ENCODE measurements at places on chromosomes 5 and 9.

GRCh38 chr5:161155451-161155850 lies 303.4 kb upstream of the ATP10B start:
- no peak overlapping the region for H3K4me3 ChIP-seq
- H3K36me3 ChIP-seq: no peaks in the 10 kb centered on the region
- H3K4me1 ChIP-seq: no peaks in the 10 kb centered on the region

- H3K4me3 ChIP-seq: no peak overlapping the region
- no peak for DNase-seq
- no peaks in the 10 kb centered on the region for H3K36me3 ChIP-seq
- no peak overlapping the region for H3K27ac ChIP-seq
- no peaks in the 10 kb centered on the region for H3K4me1 ChIP-seq
- H3K27me3 ChIP-seq: no peaks in the 10 kb centered on the region
Observed at GRCh38 chr5:167993771-167994170, 297.7 kb upstream of the WWC1 start.

DNA sequence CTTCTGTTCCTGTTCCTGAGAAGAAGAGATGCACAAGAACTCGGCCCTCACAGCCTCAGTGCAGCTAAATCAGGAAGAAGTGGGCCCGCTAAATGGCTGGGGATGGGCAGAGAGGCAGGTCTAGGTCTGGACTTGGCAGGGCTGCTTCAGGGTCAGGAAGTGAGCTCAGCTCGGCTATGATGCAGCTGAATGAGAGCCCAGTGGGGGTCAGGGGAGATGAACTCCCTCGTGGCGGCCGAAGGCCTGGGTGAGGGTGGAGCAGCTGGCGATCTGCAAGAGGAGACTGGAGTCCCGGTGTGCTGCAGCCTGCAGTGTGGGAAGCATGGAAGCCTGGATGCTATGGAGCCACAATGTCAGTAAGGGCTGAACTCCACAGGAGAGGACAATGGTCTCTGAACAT lies 466.2 kb downstream of the SPOCK1 start:
- H3K36me3 ChIP-seq: no peaks in the 10 kb centered on the region
- H3K27me3 ChIP-seq: no peaks in the 10 kb centered on the region
- DNase-seq: peak; percentile 51
- peaks cover 12% of the 10 kb centered on the region for H3K4me1 ChIP-seq

GRCh38 chr5:53934151-53934820 lies 373.8 kb downstream of the NDUFS4 start:
- H3K27ac ChIP-seq: no peak overlapping the region
- no peaks in the 10 kb centered on the region for H3K4me1 ChIP-seq
- no peak overlapping the region for H3K4me3 ChIP-seq
- H3K27me3 ChIP-seq: no peaks in the 10 kb centered on the region
- H3K36me3 ChIP-seq: no peaks in the 10 kb centered on the region

- H3K27me3 ChIP-seq: no peaks in the 10 kb centered on the region
- H3K4me1 ChIP-seq: no peaks in the 10 kb centered on the region
- H3K4me3 ChIP-seq: no peak overlapping the region
- H3K36me3 ChIP-seq: peaks cover 15% of the 10 kb centered on the region
- no peak overlapping the region for H3K27ac ChIP-seq
- DNase-seq: no peak
Observed at GRCh38 chr9:77451507-77451906, 196.6 kb downstream of the GNA14 start.

- no peaks in the 10 kb centered on the region for H3K27me3 ChIP-seq
- no peaks in the 10 kb centered on the region for H3K4me1 ChIP-seq
- peaks cover 7% of the 10 kb centered on the region for H3K36me3 ChIP-seq
- DNase-seq: no peak
Observed at GRCh38 chr9:128161215-128161902, 1.3 kb downstream of the BBLN start.

Measured in H9 (cell line).